ENCODE measurements at places on chromosomes 1 and 21.

DNA sequence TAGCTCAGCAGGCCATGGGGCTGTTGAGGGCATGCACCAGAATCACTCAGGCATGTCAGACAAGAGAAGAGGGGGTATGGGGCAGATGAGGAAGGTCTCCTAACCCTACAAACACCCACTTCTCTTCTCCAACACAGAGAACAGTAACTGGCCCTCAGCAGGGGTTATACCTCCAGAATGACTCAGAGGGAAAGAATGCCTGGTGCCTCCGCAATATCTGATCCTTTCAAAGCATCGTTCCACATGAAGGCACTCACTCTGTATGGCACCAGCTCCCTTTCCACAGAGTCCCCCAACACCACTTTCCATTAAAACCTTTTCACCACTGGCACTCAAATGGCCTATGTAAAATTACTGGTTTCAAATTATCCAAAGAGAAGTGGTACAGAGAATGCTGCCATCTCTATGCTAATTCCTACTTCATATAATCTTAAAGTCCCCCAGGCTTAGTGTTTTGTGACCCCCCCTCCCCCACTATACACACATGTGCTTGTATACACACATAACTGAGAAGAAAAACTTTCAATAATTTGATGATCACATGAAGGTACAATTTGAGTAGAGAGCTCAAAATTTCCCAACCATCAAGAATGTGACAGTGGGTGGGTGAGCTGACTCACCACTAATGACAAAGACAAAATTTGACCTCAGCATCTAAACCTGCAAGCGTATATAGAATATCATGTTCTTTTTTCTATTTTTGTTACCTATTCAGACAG, 91.5 kb downstream of the SIPA1L2 start:
- no peak for DNase-seq

DNA sequence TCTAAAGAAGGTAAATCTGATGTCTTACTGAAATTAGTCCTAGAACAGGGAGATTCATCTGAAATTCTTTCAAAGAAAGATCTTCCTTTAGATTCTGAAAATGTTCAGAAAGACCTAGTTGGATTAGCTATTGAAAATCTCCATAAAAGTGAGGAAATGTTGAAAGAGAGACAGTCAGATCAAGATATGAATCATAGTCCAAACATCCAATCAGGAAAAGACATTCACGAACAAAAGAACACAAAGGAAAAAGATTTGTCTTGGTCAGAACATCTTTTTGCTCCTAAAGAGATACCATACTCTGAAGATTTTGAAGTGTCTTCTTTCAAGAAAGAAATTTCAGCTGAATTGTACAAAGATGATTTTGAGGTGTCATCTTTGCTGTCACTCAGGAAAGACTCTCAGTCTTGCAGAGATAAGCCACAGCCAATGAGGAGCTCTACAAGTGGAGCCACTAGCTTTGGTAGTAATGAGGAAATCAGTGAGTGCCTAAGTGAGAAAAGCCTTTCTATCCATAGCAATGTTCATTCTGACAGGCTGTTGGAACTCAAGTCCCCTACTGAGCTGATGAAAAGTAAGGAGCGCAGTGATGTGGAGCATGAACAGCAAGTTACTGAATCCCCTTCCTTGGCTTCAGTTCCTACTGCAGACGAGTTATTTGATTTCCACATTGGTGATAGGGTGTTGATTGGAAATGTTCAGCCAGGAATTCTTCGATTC, 61.6 kb upstream of the QSOX1 start:
- no peak for DNase-seq

GRCh38 chr1:8462371-8462892, 144.5 kb downstream of the SLC45A1 start:
- DNase-seq: no peak

- no peak for DNase-seq
Measured at GRCh38 chr21:34949499-34949898, 99.6 kb downstream of the RUNX1 start.

DNA sequence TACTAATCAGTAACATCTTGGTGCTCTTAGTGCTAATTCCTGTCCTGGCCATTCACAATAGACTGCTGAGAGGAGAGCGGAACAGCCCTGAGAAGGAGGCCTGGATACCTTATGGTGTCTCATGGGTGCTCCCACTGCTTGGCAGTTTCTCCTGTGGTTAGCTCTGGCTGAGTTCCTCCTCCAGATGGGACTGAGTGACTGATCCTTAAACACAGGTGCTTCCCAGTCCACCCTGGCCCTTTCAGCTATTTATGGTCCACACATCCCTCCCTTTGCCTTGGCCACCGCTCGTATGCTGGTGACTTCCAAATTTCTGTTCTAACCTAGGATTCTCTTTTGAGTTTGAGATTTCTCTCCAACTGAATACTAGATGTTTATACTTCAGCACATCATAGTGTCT, 157.0 kb upstream of the CACNA1E start:
- no peak for DNase-seq

GRCh38 chr1:204523605-204524215, 7.5 kb downstream of the MDM4 start:
- DNase-seq: no peak

DNA sequence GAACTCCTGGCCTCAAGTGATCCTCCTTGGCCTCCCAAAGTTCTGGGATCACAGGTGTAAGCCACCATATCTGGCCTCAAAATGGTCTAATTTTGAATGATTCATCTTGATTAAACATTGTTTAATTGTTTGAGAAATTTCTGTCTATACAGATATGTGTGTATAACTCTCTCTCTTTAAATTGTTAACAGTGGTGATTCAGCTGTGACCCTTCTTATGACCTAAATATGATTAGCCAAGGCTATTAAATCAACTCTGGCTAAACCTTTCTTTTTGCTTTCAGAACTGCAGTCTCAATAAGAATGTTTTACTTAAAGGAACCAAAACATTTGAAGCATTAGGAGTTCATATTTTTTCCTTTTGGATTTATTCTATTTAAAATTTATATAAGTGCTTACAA, 19.2 kb upstream of the B3GALT5 start:
- DNase-seq: no peak

DNA sequence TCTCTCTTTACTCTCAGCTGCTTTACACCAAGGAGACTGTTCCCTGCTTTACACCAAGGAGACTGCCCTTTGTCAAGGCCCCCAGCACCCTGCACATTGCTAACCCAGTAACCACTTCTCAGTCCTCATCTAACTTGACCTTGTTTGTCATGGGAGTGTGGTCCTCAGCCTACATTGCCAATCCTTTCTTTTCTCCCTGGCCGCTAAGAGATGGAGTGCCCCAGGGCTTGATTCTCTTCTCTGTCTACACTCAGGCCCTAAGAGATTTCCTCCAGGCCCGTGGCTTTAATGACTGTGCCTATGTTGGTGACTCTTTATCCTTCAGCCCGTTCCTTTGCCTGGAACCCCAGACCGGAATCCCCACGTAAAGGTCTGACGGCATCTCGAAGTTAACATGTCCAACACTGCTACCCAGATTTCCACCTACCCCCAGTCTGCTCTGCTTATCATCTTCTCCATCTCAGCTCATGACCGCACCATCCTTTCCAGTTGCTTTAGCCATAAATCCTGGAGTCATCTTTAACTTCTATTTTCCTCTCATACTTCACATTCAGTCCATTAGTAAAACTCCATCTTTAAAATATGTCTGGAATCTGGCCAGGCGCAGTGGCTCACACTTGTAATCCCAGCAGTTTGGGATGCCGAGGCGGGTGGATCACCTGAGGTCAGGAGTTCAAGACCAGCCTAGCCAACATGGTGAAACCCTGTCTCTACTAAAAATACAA, 9.5 kb upstream of the SEMA4A start:
- no peak for DNase-seq

DNA sequence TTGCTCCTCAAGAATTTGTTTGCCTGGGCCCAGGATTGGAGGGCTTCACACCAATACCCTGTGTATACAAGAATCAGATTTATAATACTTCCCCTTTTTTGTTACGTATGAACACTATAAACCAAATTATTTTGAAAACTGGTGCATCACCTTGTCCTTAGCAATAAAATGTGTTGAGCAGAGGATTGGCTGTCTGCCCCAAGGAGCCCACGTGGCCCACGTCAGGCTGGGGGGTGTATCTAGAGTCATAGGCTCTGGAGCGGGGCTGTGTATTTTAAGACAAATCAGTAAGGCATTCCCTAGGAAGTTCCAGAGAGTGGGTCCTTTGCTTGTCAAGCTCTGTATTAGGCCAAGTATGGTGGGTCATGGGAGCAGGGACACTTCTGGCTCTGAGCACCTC, 2.0 kb upstream of the ST3GAL3 start:
- no peak for DNase-seq

GRCh38 chr1:156708218-156708661, 2.9 kb upstream of the CRABP2 start:
- DNase-seq: no peak

DNA sequence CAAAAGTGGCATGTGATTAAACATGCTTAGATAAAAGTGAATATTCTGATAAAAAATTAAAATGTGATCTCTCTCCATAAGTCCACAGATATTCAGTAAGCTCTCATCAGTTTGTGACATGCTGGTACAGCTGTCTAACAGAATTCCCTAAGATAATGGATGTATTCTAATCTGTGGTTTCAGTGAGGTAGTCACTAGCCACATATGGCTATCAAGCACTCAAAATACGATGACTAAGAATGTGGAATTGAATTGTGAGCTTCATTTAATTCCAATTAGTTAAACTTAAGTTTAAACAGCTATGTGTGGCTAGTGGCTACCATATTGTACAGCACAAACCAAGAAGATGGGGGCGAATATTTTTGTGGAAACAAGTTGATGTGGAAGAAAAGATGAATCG, 4.1 kb upstream of the REG4 start:
- DNase-seq: no peak

- no peak for DNase-seq
Measured at GRCh38 chr21:44958471-44959191, 18.8 kb downstream of the SLX9 start.

DNA sequence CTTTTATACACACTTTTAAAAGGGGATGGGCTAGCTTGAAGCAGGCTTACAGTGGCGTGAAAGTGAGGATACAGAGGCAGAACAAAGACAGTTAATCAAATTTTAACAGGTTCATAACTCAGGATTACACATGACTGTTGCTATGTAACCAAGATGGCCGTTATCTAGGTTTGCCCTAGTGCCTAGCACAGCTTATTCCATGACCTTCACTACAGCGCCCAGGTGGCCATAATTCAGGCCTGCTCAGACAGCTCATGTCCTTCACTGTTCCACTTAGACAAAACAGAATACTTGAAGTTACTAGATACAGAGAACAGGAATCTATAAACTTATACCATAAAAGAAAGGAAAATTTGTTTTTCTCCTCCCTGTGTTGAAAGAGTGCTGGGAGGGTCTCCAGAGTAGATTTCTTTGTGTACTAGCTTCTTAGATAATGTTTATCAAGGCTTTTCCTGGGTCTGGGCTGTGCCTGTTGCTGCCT, 6.2 kb upstream of the SPRR2F start:
- no peak for DNase-seq

GRCh38 chr1:112504661-112505399, 3.9 kb upstream of the WNT2B start:
- DNase-seq: no peak

- DNase-seq: peak; percentile 96
Measured at GRCh38 chr21:46605767-46606426, 1.0 kb upstream of the S100B start.

DNA sequence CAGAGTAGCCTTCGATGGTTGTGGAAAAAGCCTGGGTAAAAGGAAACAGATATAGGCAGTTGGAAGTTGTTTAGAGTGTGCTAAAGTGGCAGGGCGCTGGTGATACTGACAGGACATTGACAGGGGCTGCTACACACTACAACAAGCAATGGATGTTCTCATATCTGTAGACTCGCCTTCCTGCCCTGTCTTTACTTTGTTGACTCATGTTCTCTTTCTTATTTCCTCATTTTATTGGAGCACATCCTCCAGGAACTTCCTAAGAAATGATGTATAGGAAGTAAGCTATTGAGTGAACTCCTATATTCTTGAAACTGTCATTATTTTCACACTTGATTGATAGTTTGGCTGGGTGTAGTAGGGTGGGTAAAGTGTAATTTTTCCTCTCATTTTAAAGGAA, 51.0 kb downstream of the C4BPA start:
- no peak for DNase-seq

DNA sequence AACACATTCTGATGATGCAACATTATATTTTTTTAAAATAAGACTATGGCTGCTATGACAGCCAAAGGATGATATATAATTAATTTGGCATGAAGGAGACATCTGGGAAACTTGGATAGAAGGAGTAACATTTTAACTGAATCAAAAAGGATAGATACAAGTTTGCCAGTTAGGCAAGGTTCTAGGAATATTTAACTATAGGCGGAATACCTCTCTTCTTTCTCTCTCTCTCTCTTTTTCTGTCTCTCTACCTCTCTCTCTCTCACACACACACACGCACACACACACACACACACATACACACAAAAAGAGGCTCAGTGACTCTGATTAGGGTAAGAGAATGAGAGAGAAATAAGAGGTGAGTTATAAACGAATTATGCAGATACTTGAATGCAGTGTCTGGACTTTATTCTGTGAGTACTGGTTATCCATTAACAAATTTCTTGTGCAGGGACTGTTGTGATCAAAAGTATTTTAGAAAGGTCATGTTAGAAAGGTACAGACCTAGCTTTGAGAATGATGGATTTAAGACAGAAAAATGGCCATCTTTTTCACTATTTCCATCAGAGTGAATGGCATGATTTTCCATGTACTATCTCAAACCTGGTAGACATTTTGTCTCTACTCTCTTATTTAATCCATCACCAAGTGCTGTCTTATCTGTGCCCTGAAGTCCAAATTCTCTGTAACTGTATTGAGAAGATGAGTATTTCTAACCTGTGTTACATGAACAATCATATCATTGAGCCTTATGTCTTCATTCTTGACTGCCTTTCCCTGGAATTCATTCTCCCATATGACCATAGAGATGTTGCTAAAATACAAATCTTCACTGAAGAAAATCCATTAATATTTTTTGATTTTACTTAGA, 1106.9 kb upstream of the ADGRL4 start:
- DNase-seq: no peak

- DNase-seq: no peak
Measured at GRCh38 chr1:220843481-220844011, 35.7 kb upstream of the HLX start.

DNA sequence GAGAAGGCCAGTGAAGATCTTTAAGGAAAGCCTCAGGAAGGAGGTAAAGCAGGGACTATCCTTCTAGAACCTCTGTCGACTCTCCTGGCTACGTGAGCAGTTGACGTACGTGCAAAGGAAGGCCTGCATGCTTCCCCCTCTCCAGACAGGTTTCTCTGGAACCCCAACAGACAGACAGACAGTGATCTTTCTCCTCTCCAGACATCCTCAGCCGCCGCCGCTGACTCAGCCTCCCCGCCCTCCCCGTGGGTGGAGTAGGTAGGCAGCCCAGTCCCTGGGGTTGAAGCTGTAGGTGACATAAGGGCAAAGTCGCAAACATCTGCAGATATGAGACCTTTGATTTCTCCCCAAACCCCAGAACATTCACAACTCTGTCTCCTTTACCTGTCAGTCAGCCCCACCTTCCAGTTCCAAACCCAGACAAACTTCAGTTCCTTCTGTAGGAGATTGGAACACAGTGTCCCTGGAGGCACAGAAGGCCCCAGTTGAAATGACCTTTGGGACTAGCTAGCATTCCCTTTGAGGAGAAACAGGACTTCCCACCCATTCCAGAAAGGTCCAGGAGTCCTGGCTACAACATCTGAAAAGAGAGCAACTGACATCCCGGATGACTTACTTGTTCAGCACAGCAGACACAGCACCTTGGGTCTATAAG, 146.0 kb upstream of the JUN start:
- DNase-seq: no peak

GRCh38 chr21:25925064-25925800, 190.5 kb downstream of the GABPA start:
- DNase-seq: no peak

GRCh38 chr1:207752456-207752998, 673 bp downstream of the CD46 start:
- DNase-seq: no peak

Measured in GDM1 (cell line).